ENCODE measurements at places on chromosomes 7 and 10.

DNA sequence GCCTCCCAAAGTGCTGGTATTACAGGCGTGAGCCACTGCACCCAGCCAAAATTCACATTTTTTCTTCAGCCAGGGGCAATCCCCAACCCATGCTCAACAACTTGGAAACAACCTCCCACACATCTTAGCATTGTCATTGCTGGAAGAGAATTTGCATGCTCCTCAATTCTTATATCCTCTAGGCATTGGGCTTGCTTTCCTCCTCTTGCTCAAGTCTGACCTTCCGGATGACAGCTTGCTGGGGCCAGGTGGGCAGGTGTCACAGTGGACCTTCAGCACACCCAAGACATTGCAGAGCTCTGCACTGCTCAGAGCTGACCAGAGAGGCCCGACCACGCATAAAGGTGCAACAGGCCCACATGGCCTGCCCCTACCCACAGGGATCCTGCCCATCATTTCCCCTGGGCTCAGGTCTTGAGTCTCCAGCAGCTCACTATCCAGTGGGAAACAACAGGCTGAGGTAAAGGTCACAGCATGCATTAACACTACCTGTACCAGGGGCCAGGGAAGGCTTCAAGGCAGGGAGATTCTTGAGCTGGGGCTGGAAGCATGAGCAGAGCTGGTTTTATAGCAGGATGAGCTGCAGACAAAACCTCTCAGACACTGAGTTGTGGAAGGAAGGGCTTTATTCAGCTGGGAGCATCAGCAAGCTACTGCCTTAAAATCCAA, 6.8 kb upstream of the GPR15LG start:
- no peak for DNase-seq

DNA sequence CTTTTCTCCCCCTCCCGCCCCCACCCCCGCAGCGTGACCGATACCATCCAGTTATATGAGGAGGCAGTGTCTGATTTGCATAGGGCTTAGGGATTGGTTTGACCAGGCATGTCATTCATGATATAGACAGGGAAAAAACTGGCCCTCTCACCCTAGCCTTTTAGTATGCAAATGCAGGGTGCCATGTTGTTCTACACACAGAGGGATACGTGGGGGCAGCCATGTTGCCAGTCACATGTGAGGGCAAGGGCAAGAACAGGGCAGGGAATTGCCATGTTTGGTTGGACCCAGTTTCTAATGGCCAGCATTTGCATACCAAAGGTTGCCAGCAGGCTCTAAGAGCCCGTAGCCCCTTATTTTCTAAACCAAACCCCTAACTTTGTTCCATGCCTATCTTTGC, 552.1 kb downstream of the SORCS1 start:
- DNase-seq, result no peak

- no peak for DNase-seq
Observed at GRCh38 chr10:129322933-129323820, 143.9 kb upstream of the MGMT start.

DNA sequence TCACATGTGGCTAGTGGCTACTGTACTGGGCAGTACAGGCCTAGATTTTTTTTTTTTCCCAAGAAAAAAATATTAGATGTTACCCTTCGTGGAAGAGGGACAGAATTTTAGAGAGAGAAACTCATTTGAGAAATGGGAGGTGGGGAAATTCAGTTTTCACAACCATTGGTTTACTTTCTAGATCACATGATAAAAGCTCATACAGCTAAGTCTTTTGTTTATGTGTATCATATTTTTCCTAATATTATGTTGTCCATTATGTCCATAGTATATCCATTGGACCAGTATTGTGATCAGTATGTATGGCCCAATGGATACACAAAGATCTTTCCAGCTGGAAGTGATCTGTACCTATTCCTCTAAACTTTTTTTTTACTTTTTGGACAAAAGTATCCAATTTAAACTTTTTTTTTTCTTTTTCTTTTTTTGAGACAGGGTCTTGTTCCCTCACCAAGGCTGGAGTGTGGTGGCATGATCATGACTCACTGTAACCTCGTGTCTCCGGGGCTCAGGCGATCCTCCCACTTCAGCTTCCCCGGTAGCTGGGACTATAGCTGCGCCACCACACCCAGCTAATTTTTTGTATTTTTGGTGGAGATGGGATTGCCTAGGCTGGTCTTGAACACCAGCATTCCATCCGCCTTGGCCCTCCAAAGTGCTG, 4.1 kb downstream of the CALU start:
- no peak for DNase-seq

DNA sequence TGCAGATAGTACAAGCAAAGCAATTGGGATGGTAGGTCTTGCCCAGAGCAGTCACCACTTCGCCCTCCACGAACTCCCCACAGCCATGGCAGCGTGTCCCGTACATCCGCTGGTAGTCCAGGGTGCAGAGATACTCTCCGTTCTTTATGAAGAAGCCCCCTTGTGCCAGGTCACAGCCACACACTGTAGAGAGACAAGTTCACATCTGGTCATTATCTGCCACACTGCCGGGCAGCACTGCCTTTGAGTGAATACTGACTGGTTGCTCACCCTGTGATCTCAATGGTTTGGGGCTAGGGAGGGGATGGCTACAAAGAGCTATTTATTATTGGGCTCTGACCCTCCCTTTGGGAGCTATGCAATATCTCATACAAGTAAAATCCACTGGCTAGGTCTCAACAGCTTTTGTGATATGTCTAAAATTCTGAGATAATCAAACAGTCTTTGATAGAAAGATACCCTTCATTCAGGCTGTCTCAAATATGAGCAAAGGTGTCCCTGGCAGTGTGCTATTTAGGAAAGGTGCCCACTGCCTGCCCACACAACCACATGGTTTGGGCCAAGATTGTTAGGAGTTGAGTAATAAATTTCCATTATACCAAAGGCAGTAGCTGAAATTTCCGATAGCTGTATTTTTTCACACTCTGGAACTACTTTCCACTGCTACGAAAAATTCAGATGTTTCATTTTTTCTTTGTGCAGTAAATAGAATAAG, 82.5 kb downstream of the ABLIM1 start:
- no peak for DNase-seq

DNA sequence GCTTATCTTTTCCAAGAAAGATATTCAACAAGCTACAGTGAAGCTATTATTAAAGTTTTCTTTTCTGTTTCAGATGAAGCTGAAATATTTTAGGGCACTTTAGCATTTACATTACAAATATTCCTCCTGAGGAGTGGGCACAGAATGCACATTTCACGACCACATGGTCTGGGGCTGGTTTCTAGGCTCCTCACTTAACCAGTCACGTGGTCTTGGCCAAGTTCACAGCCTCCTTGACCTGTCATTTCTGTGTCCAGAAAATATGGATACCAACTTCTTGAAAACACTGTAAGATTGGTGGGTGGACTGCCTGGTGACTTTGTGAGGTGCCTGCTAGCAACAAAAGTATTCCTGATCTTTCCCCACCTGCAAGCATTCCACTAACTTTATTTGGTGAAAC, 70.9 kb downstream of the FAM171A1 start:
- DNase-seq, result no peak

- no peak for DNase-seq
Observed at GRCh38 chr10:33136781-33137180, 178.8 kb upstream of the ITGB1 start.

DNA sequence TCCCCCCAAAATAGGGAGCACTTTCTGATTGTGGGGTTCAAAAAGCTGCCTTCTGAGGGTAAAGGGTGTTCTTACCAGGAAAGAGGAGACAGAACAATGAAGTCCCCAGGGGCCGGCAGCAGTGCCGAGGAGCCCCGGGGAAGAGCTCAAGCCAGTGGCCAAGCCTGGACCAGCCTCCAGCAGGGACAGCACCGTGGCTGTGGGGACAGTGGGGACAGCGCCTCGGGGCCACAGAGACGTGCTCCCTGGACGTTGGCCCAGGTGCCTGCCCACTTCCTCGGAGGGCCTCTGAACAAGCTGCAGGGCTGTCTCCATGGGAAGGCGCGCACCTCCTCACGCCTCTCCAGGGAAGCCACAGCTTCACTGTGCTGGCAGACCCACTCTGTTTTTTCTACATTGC, 312.6 kb downstream of the PTPRN2 start:
- DNase-seq, result peak; percentile 19

DNA sequence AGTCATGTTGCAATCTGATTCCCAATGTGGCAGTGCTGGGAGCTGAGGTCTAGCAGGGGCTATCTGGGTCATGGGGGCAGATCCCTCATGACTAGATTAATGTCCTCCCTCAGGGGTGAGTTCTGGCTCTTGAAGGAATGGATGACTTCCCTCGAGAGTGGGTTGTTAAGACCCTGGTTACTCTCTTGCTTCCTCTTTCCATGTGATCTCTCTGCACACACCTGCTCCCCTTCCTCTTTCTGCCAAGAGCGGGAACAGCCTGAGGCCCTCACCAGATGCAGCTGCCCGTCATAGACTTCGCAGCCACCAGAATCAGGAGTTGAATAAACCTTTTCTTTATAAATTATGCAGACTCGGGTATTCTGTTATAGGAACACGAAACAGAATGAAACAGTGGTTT, 37.8 kb downstream of the SFMBT2 start:
- no peak for DNase-seq

- DNase-seq, result no peak
Observed at GRCh38 chr10:74419491-74419951, 268.5 kb downstream of the ADK start.

- peak; percentile 76 for DNase-seq
Observed at GRCh38 chr10:74825371-74826141, 844 bp upstream of the KAT6B start.

DNA sequence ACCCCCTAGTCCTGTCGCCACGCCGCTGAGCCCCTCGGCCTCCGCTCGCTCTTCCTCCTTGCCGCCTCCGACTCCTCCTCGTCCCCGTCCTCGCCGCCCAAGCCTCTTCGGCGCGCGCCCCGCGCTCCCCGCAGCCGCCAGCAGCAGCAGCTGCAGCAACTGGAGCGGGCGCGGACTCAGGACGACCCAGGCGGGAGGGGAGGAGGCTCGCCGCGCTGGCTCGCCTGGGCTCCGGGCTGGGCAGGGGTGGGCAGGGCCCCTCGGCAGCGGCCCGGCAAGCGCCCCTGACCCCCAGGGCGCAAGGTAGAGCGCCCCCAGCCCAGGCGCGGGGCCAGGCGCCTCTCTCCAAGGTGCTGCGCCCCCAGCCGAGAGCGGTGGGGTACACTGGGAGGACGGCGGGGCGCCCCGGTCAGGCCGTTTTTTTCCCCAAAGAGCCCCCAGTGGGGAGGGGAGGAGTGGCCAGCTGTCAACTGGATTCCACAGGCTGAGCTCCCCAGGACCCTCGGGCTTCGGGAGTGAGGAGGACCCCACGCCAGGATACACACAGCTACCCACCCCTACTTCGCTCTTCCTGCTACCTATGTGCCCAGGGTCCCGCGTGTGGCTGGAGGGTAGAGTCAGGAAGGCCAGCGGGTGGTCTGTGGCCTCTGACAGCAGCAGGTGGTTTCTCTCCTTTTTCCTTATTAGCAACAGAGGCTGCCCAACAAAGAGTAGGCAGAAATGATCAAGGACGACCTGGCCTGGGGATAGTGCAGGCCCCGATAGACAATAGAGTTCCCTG, 903 bp upstream of the KCNMA1 start:
- peak; percentile 44 for DNase-seq

- no peak for DNase-seq
Observed at GRCh38 chr7:12815426-12815825, 128.0 kb downstream of the ARL4A start.

- no peak for DNase-seq
Observed at GRCh38 chr10:132845041-132845551, 59.1 kb upstream of the NKX6-2 start.

GRCh38 chr10:48657416-48657815, 27.3 kb upstream of the WDFY4 start:
- no peak for DNase-seq

GRCh38 chr10:86795353-86795752, 38.9 kb downstream of the BMPR1A start:
- no peak for DNase-seq

- DNase-seq, result no peak
Observed at GRCh38 chr10:36345175-36345533, 703.1 kb upstream of the FZD8 start.

DNA sequence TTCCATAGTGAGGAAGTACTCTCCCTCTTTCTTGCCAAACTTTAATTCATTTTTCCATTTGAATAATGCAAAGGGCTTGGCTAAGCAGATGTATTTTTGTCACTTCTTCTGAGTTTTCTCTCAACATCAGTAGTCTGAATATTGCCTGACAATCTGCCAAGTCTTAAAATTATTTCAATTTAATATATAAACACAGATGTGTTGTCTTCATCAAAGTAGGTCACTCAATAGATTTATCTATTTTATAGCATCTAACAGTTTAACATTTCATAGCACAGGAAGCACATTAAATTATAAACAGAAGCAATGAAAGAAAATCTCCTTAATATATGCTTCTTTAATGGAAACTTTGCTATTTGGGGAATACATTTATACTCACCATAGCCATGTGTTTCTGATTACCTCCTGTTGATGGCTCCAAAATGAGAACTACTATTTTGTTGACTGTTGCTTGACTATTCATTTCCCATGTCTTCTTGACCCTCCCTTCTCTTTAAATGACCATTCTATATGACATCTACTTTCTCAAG, 4.5 kb downstream of the CPED1 start:
- DNase-seq, result no peak

DNA sequence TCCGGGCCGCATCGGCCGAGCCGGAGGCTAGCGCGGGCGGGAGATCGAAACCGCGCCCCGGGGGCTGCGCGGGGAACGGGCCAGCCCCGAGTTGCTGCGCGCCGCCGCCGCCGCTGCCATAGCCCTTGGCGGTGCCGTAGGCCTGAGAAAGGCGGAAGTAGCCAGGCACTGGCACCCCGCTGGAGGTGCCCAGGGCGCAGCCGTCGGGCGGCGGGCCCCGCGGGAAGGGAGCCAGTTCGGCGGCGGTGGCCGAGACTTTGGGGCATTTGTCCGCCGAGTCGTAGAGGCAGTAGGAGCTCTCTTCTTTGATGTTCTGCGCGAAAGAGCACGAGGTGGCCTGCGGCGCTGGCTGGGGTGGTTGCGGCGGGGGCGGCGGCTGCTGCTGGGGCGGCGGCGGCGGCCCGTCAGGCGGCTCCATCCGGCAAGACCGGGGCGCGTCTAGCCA, 587 bp downstream of the HOXA10 start:
- DNase-seq, result no peak

GRCh38 chr7:153444641-153445040, 607.6 kb upstream of the DPP6 start:
- DNase-seq, result no peak

GRCh38 chr10:31927884-31928548, 615 bp downstream of the ARHGAP12 start:
- peak; percentile 67 for DNase-seq

DNA sequence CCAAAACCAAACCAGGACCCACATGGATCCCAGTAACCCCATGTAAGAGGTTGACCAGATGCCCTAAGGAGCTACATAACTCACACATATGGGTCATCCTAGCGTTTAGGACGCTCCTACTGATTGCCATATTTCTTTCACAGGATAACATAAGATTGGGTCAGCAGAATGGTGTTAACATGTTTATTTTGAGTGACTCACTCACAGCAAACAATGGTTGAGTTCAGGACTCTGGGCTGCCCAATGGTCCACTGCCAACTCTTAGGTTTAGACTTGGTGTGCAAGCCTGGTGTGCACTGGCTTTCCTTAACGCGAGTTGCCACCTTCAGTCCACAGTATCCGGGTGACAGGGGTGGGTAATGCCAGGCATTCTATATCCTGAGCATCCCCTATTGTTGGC, 211.5 kb downstream of the GPAM start:
- DNase-seq, result no peak

GRCh38 chr10:120607016-120607709, 150.1 kb downstream of the PLPP4 start:
- no peak for DNase-seq

- DNase-seq, result no peak
Observed at GRCh38 chr10:86190291-86190690, 176.3 kb downstream of the GRID1 start.

GRCh38 chr10:75598998-75599397, 167.6 kb downstream of the LRMDA start:
- DNase-seq, result no peak

GRCh38 chr10:56258991-56259390, 102.1 kb downstream of the ZWINT start:
- no peak for DNase-seq
